ENCODE measurements at places on chromosomes 4 and X.

DNA sequence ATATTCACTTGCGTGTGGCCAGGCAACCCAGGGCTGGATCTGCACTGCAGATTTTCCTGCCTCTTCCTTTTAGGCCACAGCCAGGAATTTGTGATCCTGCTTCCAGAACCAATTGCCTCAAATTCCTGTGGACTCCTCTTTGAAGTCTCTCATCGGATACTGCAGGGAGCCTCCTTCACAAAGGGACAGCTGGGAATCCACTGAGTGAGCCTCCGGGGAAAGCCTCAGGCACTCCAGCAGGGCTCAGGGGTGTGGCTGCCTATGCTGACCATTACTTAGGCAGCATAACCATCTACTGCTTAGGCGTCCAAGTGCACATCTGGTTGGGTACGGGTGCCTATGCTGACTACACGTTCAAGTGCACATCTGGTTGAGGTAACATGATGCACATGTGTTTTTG is 321.5 kb downstream of the NLGN4X start:
- no peaks in the 10 kb centered on the region for H3K27me3 ChIP-seq
- no peaks in the 10 kb centered on the region for H3K4me1 ChIP-seq
- no peak for DNase-seq
- H3K4me3 ChIP-seq: no peak overlapping the region

- H3K4me1 ChIP-seq: no peaks in the 10 kb centered on the region
- peak overlapping the region; percentile 68 for H3K4me3 ChIP-seq
- H3K27ac ChIP-seq: peak overlapping the region; percentile 86
- H3K36me3 ChIP-seq: no peaks in the 10 kb centered on the region
Measured at GRCh38 chrX:81120936-81121371, 80.8 kb downstream of the HMGN5 start.

DNA sequence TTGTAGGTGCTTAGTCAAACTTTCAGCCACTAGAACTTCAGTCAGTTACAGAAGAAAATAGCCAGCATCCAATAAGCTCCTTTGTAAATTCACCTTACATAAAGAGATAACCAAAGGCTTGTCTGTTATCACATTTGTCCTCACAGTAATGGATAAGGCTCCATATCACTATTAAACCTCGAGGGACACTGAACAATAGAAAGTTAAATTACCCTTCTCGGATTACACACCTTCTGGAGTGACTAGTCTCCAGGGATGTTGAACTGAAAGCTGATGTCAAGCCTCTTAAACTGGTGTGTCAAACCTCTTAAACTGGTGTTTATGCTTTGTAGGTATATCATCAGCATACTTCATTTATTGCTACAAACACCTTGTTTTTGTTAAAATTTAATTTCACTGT is 639.0 kb downstream of the CENPC start:
- no peaks in the 10 kb centered on the region for H3K27me3 ChIP-seq
- no peak for DNase-seq
- H3K36me3 ChIP-seq: no peaks in the 10 kb centered on the region
- H3K4me3 ChIP-seq: no peak overlapping the region

DNA sequence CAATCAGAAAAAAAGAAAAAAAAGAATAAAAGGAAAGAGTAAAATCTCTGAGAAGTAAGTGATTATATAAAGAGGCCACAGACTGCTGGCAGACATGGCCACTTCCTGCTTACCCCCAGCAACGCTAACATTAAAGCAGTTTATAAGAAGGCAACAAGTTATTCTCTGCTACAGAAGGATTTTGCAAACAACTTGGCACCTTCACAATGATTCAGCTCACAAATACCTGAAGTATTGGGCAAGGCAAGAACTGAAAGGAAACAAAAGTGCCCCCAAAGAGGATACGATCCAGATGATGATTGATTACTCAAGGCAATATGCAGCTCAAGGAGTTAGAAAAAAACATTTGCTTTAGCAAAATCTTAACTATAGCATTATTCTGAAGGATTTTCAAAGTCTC is 718.8 kb downstream of the KLHL13 start:
- no peak overlapping the region for H3K27ac ChIP-seq
- H3K27me3 ChIP-seq: no peaks in the 10 kb centered on the region

DNA sequence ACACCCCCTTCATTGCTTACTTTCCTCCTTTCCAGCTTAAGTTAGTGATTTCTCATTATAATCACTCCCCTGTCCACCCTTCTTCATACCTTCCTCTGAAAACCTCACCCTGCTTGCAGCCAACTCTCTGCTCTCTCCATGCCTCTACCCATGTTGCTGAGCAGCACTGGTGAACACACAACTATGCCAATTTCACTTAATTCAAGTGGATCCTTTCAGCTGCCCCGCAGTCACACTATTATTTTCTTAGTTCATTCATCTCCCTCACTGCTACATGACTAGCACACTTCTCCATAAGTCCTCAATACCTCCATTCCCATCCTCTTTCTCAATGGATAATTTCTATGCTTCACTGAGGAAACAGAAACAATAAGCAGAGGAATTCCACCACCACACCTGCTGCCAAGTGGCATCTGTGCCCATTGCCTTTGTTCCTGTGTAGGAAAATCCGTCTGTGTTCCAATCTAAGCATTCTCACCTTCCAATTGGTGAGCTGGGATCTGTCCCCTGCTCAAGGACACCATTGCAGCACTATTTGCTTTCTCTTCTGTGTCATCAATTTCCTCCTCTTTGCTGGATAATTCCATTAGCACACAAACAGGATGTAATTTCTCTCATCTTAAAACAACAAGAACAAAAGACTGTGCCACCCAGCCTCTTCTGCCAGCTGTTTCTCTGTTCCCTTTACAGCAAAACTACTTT is 25.2 kb upstream of the PRSS48 start:
- H3K27ac ChIP-seq: peak overlapping the region; percentile 62
- peaks cover 16% of the 10 kb centered on the region for H3K4me1 ChIP-seq
- H3K27me3 ChIP-seq: no peaks in the 10 kb centered on the region
- DNase-seq: no peak
- no peaks in the 10 kb centered on the region for H3K36me3 ChIP-seq

GRCh38 chr4:144685911-144686310 is 40.0 kb downstream of the HHIP start:
- H3K4me1 ChIP-seq: no peaks in the 10 kb centered on the region
- H3K36me3 ChIP-seq: no peaks in the 10 kb centered on the region
- H3K27ac ChIP-seq: no peak overlapping the region
- H3K27me3 ChIP-seq: no peaks in the 10 kb centered on the region
- H3K4me3 ChIP-seq: no peak overlapping the region

DNA sequence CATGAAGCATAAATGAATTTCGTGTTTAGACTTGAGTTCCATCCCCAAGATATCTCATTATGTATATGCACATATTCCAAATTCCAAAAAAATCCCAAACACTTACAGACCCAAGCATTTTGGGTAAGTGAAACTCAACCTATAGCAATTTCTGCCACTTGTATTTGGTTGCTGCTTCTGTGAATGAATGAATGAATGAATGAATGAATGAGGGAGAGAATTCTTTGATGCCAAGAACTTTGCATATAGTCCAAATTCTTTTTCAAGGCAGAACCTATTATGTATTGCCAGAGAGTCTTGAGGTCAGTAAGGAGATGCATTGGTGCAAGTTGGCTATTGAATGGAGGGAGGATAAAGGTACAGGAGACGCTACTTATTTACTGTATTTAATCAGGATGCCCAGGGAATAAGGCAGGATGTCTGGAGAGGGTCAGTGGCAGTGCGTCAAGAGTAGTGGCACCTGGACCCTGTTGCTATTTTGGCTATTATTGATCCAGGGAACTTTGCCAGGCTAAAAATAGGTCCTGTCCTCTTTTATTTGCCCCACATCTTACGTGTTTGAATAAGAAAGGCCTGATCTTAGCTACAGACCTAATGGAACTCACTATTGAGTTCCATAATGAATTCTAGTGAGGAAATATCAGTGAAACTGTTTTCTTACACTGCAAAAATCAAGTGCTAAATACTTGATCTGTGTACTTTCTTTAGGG is 33.9 kb downstream of the ANAPC4 start:
- DNase-seq: no peak
- peaks cover 27% of the 10 kb centered on the region for H3K36me3 ChIP-seq
- H3K27me3 ChIP-seq: no peaks in the 10 kb centered on the region
- H3K4me3 ChIP-seq: no peak overlapping the region
- H3K4me1 ChIP-seq: peaks cover 10% of the 10 kb centered on the region
- H3K27ac ChIP-seq: no peak overlapping the region

- H3K4me3 ChIP-seq: no peak overlapping the region
- no peak overlapping the region for H3K27ac ChIP-seq
- DNase-seq: no peak
- no peaks in the 10 kb centered on the region for H3K36me3 ChIP-seq
Measured at GRCh38 chr4:54717694-54718093, 59.9 kb downstream of the KIT start.

- no peak for DNase-seq
- peaks cover 3% of the 10 kb centered on the region for H3K4me1 ChIP-seq
Measured at GRCh38 chr4:53489279-53489889, 101.9 kb downstream of the LNX1 start.

DNA sequence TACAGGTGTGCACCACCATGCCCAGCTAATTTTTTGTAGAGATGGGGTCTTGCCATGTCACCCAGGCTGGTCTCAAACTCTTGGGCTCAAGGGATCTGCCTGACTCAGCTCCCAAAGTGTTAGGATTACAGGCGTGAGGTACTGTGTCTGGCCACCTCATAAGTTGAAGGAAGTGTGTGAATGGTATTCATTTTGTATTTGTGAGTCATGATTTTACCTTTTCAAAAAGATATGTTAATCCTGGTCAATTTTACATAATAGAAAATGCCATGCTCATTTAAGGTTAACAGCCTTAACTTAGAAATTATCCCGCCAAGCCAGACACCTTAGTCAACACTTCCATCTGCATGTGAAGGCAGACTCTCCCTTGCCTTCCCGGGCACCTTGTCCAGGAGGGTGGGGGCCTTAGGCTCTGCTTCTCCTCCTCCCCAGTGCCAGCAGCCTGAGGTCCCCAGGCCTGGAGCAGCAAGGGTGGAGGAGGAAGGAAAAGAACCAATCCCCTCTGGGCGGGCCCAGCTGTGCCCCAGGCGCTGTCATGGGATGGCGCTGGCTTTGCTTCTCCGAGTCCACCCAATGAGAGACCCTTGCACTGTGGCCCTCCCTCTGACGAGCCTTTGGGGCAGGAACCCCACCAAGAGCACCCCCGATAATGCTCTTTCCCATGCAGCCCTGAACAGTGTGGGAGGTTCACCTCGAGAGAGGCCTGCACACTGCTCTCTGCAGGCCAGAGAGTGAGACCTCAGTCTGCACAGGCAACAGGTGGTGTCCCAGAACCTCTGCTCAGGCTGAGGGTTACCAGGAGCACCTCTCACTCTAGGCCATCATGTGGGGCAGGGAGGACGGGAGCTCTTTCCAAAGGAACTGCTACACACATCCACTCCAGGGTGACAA is 37.3 kb downstream of the RNF212 start:
- no peak overlapping the region for H3K4me3 ChIP-seq
- no peaks in the 10 kb centered on the region for H3K27me3 ChIP-seq
- no peak for DNase-seq
- no peaks in the 10 kb centered on the region for H3K4me1 ChIP-seq
- no peaks in the 10 kb centered on the region for H3K36me3 ChIP-seq
- no peak overlapping the region for H3K27ac ChIP-seq

- no peak for DNase-seq
- H3K4me1 ChIP-seq: no peaks in the 10 kb centered on the region
- H3K4me3 ChIP-seq: no peak overlapping the region
- H3K36me3 ChIP-seq: no peaks in the 10 kb centered on the region
- H3K27ac ChIP-seq: no peak overlapping the region
- H3K27me3 ChIP-seq: no peaks in the 10 kb centered on the region
Measured at GRCh38 chr4:69060651-69061308, 35.5 kb upstream of the UGT2B7 start.

DNA sequence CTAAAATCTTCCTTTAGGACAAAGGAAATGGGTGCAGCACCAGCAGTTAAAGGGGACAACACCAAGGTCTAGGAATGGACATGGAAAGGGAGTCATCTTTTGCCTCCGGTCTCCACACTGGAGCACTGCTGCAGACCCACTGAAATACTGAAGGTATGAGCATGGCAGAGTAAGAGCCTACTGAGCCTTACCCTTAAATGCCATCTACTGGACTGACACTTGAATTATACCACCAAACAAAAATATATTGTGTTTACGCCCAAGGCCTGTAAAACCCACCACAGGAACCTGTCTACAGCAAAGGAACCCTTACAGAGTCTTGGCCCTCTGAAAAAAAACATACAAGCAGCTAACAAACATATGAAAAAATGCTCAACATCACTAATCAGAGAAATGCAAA is 443.4 kb downstream of the CCSER1 start:
- H3K4me1 ChIP-seq: no peaks in the 10 kb centered on the region
- no peaks in the 10 kb centered on the region for H3K27me3 ChIP-seq
- H3K4me3 ChIP-seq: no peak overlapping the region
- H3K27ac ChIP-seq: no peak overlapping the region
- DNase-seq: no peak

GRCh38 chr4:114005569-114006442 is 26.4 kb upstream of the ARSJ start:
- H3K36me3 ChIP-seq: no peaks in the 10 kb centered on the region
- H3K4me3 ChIP-seq: no peak overlapping the region
- peaks cover 11% of the 10 kb centered on the region for H3K4me1 ChIP-seq
- no peak for DNase-seq

GRCh38 chrX:36087366-36087765 is 167.8 kb downstream of the CFAP47 start:
- DNase-seq: no peak
- no peak overlapping the region for H3K4me3 ChIP-seq

GRCh38 chrX:1524874-1525582 is 12.0 kb downstream of the P2RY8 start:
- DNase-seq: no peak
- no peak overlapping the region for H3K27ac ChIP-seq
- no peak overlapping the region for H3K4me3 ChIP-seq
- no peaks in the 10 kb centered on the region for H3K4me1 ChIP-seq

All from liver (tissue), 10 donors.